IPS-NIHi11 (cell line): ENCODE measurements at places on chromosomes 1 and 21.

- no peak for DNase-seq
Measured at GRCh38 chr1:232923739-232924386, 26.5 kb upstream of the NTPCR start.

DNA sequence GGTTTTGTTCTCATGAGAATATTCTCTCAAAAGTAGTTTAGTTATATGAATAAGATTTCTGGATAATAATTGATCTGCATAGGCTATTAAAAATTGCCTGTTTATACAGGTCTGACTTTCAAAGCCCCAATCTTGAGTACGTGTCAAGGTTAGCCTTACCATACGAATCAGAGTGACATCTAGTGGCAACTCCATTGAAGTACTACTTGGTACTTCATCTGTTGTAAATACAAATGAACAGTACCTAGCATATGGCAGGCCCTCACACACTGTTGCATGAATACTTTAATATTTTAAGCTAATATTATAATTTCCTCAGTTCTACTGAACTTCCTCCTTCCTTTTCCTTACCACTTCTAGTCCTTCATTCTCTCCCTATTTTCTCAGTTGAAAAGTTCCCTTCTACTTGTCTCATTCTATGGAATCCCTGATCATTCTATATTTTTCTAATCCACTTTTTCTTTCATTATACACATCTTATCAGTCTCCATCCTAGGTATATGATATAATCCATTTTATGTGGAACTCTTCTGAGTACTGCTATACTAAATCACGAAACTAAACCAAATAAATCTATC, 101.2 kb downstream of the AKT3 start:
- DNase-seq: peak; percentile 56

DNA sequence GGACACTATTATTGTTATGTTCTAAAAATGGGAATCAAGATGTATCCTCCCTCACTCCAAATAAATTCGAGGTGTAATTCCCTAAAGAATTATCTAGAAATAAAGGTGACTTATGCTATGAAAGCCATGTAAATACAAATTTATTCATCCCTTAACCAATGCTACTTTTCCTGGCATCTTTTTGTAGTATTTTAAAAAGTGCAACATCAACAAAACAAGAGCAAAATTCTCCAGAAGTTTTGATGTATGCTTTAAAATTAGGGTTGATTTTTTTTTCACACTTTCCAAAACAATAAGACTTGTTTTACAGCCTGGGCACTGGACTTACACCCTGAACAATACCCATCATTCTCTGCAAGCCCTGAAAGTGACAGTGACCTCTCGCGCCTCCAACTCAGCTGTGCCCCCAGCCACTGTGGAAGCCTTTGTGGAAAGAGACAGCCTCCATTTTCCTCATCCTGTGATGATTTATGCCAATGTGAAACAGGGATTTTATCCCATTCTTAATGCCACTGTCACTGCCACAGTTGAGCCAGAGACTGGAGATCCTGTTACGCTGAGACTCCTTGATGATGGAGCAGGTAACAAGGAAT, 21.4 kb upstream of the CLCA1 start:
- DNase-seq: no peak

DNA sequence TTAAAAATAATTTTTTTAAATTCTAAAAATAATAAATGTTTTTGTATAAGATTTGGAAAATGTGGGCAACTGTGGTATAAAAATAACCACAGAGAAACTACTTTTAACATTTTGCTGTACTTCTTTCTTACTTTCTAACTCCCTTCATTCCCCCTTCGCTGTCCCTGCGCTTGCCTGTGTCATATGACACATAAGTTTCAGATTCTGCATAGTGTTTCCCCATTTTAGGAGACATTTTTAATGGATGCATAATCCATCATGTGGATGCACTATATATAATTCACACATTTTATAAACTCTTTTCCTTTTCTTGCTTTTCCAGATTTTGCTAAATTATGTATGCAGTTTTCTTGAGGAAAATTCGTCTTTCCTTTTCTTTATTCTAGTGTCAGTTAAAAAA, 16.3 kb downstream of the ATG4C start:
- no peak for DNase-seq

DNA sequence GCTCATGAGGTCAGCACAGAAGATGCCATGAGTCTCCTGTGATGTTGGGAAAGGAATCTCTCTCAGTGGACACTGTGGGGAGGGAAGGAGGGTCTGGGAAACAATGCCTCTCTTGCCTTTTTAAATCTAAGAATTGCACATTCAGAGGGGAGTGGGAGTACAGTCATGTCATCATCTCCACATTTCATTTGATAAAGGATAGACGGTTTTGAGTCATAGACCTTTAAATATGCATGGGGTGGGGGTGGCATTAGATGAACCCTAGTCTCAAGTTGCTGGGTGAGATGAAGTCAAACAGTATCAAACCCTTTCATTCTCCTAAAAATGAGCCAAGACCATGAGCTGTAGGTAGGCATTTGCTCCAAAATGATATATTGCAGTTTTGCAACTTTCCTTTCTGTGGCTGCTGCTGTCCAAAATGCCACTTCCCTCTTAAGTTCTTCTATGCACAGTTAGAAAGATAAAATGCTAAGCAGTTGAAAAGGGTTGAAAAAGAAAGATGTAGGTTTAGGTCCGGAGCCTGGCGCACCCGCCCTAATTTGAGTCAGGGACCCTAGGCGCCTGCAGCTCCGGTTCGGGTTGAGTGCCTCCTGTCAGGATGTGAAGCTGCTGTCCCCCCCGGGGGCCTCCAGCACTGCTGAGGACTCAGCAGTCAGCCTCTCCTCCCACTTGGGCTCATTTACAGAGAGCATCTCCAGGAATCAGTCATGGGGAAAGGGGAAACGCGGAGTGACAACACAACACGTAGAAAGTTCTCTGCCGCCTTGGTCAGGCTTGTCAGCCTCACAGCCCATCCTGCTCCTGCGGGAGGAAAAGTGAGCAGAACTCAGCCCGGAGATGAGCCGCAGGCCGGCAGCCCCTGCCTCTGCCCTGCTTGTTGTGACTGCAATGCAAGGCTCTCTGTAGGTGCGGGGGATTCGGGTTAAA, 479.3 kb upstream of the RUNX1 start:
- no peak for DNase-seq

DNA sequence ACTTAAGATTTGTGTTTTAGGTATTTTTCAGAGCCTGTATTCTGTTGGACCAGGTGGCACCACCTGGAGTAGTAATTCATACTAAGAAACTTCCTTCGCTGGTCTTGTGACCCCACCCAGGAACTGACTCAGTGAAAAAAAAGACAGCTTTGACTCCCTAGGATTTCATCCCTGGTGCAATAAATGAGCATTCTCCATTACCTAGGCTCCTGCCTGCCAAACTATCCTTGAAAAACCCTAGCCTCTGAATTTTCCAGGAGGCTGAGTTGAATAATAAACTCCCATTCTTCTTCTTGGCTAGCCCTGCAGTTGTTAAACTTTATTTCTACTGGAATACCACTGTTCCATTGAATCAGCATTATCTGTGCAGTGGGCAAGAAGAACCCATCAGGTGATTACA, 10.6 kb upstream of the RGS18 start:
- no peak for DNase-seq

- DNase-seq: no peak
Measured at GRCh38 chr1:69611316-69611715, 43.6 kb downstream of the LRRC7 start.

DNA sequence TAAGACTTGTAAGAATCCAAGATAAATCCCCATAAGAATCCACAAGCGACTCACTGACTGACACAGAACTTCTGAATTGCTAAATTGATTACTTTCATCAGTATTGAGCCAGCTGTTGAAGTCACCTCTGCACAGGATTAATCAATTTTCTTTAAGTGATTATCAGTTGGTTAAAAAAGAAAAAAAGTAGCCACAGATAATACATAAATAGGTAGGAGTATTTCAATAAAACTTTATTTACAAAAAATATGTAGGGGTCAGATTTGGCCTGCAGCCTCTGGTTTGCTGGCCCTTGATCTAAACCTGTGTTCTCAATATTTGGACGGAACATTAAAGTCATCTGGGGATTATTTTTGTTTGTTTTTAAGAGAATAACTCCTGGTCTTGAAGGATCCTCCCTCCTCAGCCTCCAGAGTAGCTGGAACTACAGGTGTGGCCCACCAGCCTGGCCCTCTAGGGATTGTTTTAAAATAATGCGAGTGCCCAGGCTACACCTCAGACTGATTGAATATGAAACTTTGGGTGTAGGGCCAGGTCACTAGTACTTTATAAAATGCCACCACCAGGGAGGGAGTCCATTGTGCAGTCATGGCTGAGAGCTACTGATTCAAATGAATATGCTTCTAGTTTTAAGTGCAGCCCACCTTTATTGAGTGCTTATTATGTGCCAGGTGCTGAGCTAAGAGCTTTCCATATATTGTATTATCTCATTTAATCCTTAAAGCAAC, 6.8 kb upstream of the TMEM183A start:
- no peak for DNase-seq

DNA sequence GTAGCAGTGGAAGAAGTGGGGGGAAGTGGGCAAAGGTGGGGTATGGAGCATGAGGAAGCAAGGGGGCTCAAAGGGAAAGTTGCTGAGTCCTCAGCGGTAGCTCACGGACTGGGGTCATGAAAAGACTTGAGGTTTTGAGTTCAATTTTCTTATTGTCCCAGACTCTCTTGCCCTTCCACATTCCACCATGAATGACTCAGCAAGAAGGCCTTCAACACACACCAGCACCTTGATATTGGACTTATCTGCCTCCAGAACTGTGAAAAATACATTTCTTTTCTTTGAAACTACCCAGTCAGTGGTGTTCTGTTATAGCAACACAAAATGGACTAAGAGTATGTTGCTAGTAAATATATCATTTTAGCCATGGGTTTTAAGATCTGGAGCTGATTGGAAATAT, 17.3 kb upstream of the RHBDL2 start:
- no peak for DNase-seq

GRCh38 chr1:158185770-158186169, 5.1 kb downstream of the CD1D start:
- DNase-seq: peak; percentile 24

DNA sequence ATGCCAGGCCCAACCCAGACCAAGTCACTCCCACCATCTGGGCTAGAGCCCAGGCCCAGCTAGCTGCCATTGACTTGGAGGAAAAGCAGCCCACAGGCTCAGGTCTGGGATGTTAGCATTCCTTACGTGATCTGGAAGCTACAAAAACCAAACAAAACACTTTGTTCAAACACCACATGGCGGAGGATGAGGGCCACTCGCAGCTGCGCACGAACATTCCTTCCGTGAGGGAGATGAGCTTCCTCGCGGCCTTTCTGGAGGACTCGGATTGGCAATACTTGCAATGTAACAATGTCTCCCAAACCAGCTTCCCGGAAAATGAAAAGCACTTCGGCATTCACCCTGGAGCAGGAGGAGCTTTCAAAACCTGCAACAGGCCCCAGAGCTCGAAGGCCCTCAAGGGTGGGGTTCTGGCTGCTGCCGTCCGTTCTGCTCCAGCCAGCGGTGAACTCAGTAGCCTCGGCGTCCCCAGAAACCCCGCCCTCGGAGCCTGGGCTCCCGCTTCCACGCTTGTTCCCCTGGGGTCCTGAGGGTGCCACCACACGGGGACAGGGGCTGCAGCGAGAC, 40.5 kb downstream of the COL6A1 start:
- DNase-seq: no peak

- DNase-seq: no peak
Measured at GRCh38 chr21:17915976-17916375, 96.8 kb upstream of the C21orf91 start.
